HFFc6 (cell line): ENCODE measurements at places on chromosomes 13 and 19.
A peak's percentile ranks its signal among the peaks of the same experiment; 100 is the strongest.

GRCh38 chr13:106140476-106140875 is 395.0 kb downstream of the EFNB2 start:
- DNase-seq: no peak

DNA sequence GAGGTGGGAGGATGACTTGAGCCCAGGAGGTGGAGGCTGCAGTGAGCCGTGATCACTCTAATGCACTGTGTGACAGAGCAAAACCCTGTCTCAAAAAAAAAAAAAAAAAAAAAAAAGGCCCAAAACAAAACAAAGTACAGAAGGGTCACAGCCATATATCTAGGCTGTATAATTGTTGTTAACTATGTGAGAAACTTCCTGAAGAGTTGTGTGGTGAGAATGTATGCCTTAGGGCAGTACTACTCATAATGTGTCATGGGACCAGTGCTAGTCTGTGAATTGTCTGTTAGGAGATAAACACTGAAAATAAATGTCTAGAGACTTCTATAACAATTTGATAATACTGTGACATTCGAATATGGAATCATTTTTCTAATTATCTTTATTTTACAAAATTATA is 43.1 kb downstream of the PAN3 start:
- DNase-seq: peak; percentile 92

DNA sequence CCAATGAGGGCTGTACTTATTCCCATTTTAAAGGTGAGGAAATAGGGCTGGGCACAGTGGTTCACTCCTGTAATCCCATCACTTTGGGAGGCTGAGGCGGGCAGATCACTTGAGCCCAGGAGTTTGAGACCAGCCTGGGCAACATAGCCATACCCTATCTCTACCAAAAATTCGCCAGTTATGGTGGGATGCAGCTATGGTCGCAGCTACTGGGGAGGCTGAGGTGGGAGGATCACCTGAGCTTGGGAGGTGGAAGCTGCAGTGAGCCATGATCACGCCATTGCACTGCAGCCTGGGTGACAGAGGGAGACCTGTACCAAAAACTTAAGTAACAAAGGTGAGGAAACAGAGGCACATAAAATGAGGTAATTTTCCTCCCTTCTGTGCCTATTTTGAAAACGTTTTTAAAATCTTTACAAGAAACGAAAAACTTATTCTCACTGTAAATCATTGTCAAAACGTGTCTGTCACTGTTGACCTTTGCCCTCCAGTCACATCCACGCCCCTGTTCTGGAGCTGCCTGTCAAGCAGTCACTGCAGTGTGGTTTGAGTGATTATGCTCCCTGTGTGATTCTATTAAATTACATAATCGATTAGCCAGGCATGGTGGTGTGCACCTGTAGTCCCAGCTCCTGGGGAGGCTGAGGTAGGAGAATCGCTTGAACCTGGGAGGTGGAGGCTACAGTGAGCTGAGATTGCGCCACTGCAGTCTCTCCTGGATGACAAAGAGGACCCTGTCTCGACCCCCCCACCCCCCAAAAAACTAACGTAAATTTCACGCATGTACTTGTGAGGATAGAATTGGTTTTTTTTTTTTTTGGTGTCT is 12.5 kb downstream of the NOP53 start:
- no peak for DNase-seq

- DNase-seq: no peak
These were observed 7.3 kb downstream of the NKPD1 start for GRCh38 chr19:45153339-45154063.

GRCh38 chr19:7440188-7440975 is 48.5 kb downstream of the PEX11G start:
- DNase-seq: no peak

DNA sequence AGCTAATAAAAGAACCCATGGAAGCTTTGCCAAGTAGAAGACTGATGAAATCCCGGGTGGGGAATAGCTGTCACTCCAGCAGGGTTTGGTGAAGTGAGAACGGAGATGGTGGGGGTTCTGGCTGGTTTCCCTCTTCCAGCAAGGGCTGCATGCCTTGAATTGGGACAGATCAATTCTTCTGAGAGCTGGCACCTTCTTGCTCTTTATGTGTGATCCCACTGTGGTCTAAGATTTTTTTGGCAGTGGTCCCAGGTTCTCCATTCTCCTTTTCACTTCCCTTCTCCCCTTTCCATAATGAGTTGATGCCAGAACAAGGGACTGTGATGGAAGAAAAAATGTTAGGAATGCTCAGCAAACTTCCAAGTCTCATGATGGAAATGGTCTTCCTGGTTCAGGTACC is 50.0 kb downstream of the TNFSF11 start:
- DNase-seq: no peak

DNA sequence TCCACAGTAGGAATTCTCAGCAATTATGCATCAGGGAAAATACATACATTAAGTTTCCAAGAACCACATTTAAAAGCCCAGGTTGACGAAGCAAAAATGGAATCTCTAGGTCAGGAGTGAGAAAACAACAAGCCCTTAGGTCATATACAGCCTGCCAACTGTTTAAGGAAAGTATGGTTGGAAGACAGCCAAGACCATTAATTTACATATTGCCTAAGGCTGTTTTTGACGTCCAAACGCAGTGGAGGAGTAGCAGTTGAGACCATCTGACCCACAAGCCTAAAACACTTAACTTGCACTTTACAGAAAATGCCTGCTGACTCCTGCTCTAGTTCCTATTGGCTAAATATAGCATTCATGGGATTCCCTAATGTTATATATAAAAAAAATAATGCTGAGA is 299.0 kb downstream of the ITGBL1 start:
- DNase-seq: peak; percentile 82

DNA sequence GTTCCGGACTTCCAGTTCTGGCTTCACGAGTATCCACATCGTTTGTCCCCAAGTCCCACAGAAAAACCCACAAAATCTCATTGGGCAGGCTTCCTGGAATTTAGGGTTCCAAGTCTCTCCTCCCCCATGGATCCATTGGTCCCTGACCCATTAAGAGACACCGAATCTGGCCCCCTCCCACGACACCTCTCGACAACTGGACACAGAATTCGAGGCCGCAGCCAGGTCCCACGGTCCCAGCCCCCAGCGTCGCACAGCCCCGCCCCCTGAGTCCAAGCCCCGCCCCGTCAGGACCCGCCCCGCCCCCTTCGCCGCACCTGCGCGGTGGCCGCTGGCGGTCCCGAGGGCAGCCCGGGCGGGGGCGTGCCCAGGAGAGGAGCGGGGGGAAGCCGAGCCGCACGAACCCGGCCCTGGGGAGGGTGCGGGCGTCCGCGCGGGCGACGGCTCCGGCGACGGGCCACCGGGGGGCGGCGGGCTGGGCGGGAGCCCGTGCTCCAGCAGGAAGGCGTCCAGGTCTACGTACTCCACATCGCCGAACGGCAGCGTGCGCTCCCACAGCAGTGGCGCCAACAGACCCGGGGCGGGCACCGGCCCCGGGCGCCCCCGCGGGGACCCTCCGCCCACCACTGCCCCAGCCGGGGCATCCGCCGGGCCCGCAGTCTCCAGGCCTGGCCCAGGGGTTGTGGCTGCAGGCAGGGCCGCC is 1.8 kb downstream of the DBP start:
- DNase-seq: no peak

DNA sequence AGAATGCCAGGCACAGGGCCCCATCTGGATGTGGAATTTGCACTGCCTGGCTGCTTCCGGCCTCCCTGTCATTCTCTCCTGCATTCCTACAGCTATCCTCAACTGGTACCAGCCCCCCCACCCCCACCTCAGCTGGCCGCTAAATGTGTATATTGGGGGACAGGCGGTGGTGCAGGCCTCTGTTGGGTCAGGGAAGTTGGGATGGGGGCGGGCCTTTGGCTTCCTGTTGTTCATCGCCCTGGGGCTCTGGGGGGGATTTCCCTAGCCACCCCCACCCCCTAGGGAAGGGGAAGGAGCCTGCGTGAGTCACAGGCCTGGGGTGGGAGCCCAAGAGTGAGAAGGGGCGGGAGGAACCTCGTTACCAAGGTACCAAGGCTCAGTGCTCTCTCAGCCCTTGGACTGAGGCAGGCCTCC is 10.6 kb downstream of the POU2F2 start:
- peak; percentile 84 for DNase-seq

DNA sequence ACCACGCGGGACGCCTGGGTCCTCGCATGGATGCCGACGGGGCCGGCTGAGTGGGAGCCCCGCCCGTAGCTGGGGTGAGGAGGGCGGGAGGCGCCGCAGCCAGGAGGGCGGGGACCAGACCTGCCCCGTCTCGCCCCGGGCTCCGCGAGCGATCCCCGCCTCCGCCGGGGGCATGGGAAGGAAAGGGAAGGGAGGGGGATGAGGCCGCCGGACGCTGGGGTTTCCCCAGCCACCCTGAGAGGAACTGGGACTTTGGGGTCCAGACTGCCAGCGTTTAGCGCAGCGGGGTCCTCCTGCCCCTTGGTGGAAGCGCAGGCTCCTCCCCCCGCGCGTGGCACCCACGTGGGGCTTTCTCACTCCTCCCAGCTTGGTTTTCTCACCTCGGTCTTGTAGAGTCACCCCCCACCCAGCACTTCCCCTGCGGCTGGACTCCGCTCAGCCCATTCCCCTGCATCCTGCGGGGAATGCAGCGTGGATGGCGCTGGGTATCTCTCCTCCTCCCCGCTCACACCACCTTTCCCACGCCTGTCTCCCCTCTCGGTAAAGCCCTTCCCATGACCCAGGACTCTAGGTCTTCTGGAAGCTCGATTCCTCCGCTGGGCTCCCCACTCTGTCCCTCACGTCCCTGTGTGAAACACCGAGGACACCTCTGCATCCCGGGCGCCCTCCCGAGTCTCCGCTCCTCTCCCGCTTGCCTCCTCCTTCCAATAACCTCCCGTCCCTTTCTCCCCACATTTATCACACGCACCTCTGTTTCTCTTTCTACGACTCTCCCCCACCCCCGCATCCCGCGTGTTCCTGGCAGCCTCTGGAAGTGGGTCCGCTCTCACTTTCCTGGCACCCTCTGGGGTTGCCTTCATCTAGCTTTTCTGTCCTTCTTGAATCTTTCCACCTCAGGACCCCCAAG is 2.1 kb downstream of the TGFB1 start:
- no peak for DNase-seq

- DNase-seq: no peak
These were observed 37.1 kb downstream of the ANKRD10 start for GRCh38 chr13:110877737-110878258.

DNA sequence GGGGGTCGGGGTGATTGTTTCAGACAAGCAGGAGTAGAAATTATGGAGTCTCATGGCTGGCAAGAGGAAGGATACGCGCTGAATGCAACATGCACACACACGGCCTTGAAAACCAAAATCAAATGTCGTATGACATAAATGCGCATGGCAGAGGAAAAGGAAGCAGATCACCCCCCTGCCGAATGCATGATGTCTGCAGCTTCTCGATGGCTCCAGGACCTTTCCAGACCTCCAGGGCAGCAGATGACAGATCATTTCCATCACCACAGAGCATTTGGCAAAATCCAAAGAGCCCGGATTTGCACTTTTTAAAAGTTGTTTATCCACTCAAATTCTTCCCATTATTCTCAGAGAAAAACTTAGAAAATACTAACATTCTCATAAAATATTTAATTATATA is 211.7 kb downstream of the NHLRC3 start:
- no peak for DNase-seq

DNA sequence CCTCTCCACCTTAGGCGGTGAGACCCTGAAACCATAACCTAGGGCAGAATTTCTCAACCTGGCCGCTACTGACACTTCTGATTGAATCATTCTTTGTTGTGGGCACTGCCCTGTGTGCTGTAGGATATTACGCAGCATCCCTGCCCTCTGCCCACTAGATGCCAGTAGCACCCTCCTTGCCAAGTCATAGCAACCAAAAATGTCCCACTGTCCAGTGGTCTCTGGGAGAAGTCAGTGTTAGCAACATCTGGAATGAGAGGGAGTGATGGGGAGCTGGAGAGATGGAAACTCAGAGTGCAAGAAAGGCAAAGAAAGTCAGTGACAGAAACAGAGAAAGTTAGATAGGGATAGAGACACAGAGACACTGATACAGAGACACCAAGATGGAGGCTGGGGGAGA is 13.6 kb downstream of the KLK4 start:
- DNase-seq: no peak

DNA sequence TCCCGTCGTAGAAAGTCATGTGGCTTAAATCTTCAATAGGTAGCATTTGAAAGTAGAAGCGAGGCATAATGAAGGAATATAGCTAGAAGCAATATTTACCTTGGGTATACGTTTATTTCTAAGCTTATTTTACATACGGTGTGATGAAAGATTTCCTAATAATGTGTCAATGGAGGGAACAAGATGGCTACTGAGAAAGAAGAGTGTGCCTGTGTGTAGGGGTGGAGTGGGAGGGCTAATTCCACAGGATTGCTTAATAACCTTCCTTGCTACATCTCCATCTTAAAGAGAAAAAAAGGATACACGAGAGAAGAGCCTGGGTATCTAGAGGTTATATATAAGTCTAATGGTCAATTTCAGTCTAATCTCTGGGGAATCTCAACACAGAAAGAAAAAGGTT is 2.0 kb downstream of the SPART start:
- peak; percentile 23 for DNase-seq

- peak; percentile 19 for DNase-seq
These were observed 23.2 kb downstream of the SH3GL1 start for GRCh38 chr19:4376991-4377781.

- no peak for DNase-seq
These were observed 765.2 kb downstream of the SLITRK1 start for GRCh38 chr13:83117046-83117445.

GRCh38 chr13:73941752-73942151 is 192.5 kb downstream of the KLF12 start:
- no peak for DNase-seq

DNA sequence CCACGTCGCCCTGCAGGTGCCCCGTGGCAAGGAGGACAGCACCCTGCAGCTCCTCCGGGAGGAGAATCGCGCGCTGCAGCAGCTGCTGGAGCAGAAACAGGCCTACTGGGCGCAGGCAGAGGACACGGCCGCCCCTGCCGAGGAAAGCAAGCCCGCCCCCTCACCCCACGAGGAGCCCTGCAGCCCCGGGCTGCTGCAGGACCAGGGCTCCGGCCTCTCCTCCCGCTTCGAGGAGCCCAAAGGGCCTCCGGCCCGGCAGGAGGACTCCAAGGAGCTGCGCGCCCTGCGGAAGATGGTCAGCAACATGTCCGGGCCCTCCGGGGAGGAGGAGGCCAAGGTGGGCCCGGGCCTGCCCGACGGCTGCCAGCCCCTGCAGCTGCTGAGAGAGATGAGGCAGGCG is 11.6 kb downstream of the CBY2 start:
- DNase-seq: no peak

GRCh38 chr13:66888698-66889097 is 341.4 kb downstream of the PCDH9 start:
- DNase-seq: no peak

- no peak for DNase-seq
These were observed 571.1 kb downstream of the MYO16 start for GRCh38 chr13:109200556-109200955.

DNA sequence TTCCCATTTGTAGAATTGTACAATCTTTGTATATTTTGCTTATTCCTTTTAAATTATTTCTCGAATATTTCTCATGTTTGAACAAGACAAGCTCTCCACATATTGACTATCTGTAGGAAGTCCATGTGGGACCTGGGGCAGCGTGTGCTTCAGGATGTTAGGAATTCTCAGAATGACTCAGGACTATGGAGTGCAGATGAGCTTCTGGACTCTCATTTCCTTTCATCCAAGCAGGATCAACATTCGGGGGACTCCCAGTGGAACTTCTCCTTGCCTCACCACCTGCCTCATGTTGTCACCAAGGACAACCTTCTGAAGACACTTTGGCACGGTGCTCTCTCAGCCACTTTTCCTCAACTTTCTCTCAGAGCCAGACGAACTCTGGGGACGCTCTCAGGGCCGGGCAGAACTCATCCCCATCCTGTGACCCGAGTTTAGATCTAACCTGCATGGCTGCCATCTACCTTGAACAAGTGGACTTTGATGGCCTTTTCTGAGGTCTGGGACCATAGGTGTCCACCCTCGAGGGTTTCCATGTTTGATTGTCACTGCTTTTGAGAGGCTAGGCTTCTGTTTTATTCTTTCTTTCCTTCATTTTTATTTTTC is 441.7 kb downstream of the IRS2 start:
- DNase-seq: peak; percentile 48
